ENCODE measurements at places on chromosomes 3 and 15.

- DNase-seq: no peak
Observed at GRCh38 chr3:122230174-122230573, 46.7 kb downstream of the CASR start.

- DNase-seq: no peak
Observed at GRCh38 chr15:33810073-33810595, 158.2 kb upstream of the CHRM5 start.

DNA sequence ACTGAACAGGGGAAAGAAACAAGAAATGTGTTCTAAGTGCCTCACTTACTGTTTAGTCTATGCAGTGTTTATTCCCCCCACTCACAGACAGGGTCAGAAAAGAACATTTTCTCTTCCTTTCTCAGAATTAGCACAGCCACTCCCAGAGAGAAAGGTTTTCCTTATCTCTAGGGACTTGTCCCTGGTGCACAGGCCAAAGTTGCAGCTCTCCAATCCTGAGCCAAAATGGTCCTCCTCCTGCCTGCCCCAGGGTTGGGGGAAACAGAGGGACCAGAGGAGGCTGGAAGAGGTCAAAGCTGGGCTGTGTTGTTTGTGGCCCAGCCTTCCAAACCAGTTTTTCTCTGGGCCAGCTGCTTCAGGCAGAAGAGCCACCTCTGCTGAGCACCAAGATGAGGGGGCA is 12.0 kb downstream of the RAB6B start:
- no peak for DNase-seq

DNA sequence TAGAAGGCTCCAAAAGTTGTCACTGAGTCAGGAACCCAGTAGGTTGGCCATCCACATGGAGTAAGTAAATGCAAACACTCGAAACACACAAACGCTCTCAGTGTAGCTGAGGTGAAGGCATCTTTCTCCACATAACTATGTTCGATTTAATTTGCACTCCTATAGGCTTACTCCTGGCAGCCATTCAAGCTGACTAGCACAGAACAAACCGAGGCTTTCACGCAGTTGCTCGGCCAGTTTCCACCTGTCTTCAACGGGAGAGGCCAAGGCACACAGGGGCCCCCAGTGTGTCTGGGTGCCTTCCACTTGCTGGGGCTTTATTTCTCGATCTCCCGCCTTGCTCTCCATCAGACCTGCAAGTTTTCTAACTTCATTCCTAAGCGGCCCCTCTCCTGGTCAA is 18.9 kb downstream of the RGMA start:
- DNase-seq: no peak

- no peak for DNase-seq
Observed at GRCh38 chr3:82044930-82045705, 283.7 kb upstream of the GBE1 start.

GRCh38 chr3:105013657-105014056 is 353.1 kb upstream of the ALCAM start:
- DNase-seq: no peak

GRCh38 chr15:77416148-77416455 is 3.8 kb downstream of the PEAK1 start:
- no peak for DNase-seq

GRCh38 chr3:136070953-136071949 is 105.7 kb downstream of the PPP2R3A start:
- DNase-seq: no peak

GRCh38 chr15:38540510-38540909 is 24.1 kb downstream of the RASGRP1 start:
- DNase-seq: no peak

- DNase-seq: no peak
Observed at GRCh38 chr3:78041486-78041885, 1001.6 kb downstream of the ROBO2 start.

DNA sequence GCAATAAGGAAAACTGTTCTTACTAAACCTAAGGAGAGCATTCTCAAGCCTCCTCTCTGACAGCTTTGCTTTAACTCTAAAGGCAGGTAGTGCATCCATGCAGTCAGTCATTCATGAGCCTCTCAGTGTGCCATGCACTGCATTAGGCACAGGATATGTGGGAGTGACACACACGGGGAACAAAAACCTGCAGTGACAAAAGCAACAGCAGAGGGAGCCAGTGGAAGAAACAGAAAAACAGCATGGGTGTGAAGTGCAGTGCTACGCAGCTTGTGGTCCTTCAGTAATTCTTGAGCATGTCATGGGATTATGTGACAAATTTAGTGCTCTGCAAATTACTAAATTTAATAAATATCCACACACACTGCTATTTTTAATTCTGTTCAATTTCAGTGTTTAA is 230.7 kb downstream of the BBX start:
- no peak for DNase-seq

DNA sequence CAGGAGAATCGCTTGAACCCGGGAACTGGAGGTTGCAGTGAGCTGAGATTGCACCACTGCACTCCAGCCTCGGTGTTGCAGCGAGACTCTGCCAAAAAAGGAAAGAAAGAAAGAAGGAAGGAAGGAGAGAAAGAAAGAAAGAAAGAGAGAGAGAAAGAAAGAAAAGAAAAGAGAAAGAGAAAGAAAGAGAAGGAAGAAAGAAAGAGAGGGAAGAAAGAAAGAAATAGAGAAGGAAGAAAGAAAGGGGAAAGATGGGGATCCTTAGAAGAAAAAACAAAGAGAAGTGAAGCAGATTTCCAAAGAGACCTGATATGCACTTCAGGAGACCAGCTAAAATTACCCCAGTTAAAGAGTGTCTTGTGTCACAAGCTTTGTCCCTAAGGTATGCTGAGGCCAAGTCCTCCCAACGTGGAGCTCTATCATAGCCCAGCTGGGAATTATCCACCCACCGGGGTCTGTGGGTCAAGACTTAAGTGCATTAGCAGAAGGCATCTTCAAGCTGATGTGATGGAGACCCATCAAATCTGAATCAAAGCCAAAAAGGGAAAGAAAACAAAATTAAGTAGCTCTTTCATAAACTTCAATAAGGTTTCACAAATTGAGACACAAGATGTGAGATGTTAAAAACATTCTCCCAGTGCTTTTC is 17.8 kb upstream of the AKAP13 start:
- no peak for DNase-seq

- DNase-seq: no peak
Observed at GRCh38 chr3:163936543-163936942, 1141.8 kb downstream of the SI start.

- no peak for DNase-seq
Observed at GRCh38 chr3:167839460-167840134, 104.1 kb downstream of the SERPINI1 start.

GRCh38 chr15:28022961-28023360 is 76.2 kb downstream of the OCA2 start:
- no peak for DNase-seq

GRCh38 chr3:155356594-155357370 is 63.3 kb upstream of the STRIT1 start:
- DNase-seq: no peak

DNA sequence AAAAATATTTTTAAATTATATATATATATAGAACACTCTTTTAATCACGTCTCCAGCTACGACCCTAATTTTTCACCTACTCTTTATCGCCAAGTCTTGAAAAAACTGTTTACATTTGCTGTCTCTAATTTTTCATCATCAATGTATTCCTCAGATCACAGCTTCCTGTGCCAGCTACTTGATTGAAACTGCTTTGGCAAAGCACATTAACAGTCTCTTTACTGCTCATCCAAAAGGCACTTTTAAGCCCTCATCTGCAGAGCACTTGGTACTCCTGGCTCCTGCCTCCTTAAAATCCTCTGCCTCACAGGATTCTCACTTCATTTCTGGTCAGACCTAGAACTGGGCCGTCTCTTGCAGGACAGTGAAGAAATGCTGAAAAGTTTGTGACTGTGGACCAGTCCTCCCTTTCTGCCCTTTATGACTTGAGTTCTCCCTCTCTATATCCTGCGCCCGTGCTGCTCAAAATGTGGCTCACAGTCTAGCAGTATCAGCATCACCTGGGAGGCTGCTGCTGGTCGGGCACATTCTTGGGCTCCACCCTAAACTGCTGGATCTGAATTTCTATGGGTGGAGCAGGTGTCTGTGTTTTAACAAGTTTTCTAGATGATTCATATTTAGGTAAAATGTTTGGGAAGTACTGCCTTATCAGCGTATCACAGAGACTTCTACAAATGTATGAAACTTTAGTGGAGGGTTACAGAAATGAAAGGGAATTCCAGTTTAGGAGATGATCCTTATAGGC is 196.8 kb downstream of the ADAMTSL3 start:
- DNase-seq: no peak

DNA sequence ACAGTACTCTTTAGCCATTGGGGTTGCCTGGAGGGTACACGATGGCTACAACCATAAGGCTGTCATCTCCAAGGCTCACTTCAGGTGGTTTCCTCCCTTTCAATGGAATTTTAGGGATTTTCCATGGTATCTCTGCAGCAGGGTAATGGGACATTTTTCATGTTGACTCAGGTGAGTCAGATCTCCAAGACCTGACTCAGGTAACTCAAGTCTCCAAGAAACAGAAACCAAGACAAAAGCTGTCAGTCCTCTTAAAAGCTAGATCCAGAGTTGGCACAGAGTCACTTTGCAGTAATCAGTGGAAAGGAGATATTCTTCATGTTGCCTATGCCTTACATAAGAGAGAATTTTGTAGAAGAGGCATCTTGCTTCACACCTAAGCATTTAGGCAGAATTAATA is 375.8 kb upstream of the ARPP21 start:
- DNase-seq: no peak

DNA sequence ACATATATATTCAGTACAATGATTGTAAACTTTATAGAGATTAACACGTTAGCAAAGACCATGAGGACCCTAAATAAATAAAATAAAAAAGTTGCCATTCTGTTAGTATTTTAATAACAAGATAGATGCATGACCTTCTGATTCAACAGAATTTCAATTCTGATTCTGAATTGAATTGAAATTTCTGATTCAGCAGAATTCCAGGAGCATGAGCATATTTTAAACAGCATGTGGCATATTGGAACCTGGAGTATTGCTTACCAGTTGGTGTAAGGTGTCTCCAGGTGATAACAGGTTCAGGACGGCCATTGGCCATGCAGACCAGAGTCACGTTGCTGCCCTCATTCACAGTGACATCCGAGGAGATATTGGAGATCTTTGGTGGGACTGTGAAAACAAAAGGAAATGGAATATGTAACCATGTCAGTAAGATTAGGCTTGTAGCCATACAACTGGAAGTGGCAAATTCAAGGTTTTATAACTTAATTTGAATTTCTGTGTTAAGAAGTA is 396.0 kb downstream of the GAP43 start:
- DNase-seq: no peak

- DNase-seq: no peak
Observed at GRCh38 chr15:73885954-73886700, 12.8 kb downstream of the TBC1D21 start.

DNA sequence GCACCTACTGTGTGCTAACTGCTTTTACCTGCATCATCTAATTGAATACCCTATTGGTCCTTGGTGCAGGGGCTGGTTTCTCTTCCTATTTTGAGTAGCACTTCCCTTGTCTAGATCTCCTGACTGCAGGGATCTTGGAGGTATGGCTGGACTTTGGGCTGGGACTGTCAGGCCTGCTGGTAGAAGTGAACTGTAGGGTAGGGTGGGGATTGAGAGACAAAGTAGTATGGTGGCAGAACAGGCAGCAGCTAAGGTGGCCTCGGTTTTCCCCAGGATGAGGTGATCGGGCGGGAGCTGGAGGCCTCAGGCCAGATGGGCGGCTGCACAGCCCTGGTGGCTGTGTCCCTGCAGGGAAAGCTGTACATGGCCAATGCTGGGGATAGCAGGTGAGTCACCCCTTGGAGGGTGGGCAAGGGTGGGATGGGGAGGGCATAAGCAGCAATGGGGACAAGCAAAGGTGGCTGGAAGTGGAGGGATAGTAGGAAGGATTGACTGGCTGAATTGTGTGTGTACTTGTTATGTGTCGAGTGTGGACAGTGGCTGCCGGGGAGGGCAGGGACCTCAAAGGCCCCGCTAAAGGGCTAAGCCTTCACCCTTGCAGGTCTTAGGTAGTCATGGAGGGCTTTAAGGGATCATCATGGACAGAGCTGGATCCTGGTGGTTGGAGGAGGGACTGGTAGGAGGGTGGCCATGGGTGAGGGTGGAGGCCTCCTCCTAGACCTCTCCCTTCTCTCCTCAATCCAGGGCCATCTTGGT is 2.0 kb downstream of the PPM1M start:
- no peak for DNase-seq

DNA sequence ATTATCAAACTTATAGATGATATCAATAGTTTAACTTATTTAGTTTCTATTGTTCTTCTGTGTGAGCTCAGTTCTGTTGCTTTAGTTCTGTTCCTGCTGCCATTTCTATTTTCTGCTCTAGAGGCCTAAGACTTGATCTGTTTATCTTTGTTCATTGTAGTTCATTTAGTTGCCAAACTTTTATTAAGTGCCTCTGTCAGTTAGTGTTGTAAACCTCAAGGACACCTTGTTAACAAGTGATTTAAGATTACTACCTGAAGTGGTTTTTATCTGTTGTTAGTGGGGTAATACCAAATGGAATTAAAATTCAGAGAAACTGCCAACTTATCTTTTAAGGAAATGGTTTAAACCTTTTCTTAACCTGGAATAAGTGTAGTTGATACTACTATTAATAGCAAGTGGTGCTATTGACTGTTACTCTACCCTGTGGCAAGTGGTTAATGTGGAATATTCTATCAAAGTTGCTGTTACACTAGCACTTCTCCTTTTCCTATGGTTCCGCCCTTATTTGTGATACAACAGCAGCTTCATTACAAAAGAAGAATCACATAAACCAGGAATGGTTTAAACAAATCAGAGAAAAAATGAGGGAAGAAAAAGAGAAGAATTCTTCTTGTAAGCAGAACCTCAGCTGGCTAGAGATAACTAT is 500.6 kb upstream of the GOLIM4 start:
- DNase-seq: no peak

GRCh38 chr15:85702321-85703101 is 92.2 kb downstream of the KLHL25 start:
- DNase-seq: no peak

- no peak for DNase-seq
Observed at GRCh38 chr15:51405693-51406523, 64.5 kb downstream of the GLDN start.
